Left forelimb (tissue), 1 donor: ENCODE measurements at places on chromosomes 12 and 14.

GRCh38 chr12:49198431-49199155, 9.7 kb upstream of the TUBA1A start:
- DNase-seq: no peak

DNA sequence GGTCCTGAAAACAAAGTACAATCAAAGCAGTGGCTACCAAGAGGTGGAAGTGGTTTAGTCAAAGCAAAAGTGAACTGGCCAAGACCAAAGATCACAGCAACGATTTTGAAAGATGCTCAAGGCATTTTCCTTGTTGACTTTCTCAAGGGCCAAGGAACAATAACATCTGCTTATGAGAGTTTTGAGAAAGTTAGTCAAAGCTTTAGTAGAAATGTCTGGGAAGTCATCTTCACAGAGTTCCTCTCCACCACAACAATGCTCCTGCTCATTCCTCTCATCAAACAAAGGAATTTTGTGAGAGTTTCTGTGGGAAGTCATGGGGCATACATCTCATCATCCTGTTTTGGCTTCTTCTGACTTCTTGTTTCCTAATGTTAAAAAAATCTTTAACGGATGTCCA, 80.1 kb downstream of the PLEKHA5 start:
- no peak for DNase-seq

DNA sequence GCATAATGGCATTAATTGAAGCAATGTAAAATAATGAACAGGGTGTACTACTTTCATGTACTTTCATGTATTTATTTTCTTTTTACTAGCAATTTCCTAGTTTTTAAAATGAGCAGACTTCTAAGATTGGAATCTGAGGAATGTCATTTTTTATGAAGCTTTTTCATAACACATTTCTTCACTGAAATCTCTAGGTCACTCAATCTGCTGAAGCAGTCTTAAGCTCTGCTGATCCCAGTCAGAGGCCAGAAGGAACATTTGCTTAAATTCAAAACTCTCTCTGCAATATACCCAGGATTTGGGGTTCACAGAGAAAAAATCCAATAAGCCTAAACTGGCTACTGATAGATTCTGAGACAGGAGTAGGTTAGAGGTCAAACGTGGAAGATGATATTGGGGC, 73.6 kb upstream of the CNTN1 start:
- DNase-seq: no peak

DNA sequence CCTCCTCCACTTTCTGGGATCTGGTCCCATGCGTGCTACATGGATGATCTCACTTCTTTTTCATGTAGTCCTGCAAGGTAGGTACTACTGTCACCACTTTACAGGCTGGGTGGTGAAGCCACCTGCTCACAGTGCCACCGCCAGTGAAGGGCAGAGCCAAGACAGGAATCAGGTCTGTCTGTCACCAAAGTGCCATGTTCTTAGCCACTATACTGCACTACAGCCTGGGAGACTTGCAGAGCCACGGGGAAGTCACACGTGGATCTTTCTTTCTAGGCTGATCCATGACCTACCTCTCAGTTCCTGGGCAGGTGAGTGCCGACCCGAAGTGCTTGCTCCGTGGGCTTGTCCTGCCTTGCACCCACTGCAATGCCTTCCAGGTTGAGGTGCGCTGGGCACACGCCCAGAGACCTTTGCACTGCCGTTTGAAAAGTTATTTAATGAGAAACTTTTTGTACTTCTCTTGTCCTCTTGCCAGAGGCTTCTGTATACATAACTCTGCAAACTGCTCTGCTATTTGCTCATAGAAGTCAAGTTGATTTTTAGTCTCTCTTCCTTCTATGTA, 19.7 kb upstream of the CLMN start:
- no peak for DNase-seq

- DNase-seq: no peak
Observed at GRCh38 chr12:24268663-24269186, 319.3 kb upstream of the SOX5 start.

DNA sequence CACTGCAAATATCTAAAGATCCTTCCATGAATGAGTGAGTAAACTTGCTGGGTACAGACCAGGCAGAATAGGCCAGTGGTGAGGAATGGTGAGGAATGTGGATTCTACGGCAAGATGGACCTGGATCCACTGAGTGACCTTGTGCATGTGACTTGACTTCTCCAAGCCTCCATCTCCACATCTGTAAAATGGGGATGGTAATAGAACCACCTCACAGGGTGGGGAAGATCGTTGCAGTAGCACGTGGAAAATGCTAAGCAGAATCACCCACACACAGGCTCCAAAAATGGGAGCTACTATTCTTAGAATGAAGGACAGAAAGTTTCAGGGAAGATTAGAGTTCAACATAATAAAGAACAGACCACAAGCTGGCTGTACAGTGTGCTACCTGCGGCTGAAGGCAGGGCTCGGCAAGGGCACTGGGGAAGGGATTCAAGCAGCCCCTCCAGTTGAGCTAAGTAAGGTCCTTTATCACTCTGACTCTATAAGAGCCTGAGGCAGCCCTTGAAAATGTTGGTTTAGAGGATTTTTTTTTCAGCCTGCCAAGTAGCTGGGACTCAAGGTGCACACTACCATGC, 47.5 kb downstream of the ACTN1 start:
- DNase-seq: no peak

DNA sequence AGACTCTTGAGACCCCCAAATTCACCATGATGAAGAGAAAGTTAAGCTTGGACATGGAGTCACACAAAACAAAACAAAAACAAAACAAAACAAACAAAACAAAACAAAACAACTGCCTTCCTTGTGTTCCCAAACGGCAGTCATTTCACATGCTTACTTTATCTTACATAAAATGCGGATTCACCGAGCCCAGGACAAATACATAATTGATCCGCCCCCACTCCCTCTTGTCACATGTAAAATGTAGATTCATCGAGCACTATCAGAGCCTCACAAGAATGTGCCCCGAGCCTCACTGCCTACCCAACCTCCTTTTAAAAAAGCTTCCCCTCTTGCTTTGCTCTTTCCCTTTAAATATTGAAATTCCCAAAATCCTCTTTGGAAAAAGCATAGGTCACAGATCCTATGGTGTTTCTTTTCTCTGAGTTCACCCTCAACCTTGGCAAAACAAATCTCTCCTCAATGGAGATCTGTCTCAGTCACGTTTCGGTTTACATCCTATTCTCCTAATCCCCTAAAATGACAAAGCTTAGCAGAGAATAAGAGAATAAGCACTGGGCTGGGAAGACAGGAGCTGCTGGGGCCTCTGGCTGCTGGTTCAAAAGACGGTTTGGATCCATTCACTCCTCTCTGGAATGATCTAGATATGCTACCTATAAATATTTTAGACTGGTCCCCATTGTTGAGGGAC, 83.7 kb downstream of the NINJ2 start:
- DNase-seq: no peak

- no peak for DNase-seq
Observed at GRCh38 chr12:54282949-54283593, 2.5 kb downstream of the HNRNPA1 start.

DNA sequence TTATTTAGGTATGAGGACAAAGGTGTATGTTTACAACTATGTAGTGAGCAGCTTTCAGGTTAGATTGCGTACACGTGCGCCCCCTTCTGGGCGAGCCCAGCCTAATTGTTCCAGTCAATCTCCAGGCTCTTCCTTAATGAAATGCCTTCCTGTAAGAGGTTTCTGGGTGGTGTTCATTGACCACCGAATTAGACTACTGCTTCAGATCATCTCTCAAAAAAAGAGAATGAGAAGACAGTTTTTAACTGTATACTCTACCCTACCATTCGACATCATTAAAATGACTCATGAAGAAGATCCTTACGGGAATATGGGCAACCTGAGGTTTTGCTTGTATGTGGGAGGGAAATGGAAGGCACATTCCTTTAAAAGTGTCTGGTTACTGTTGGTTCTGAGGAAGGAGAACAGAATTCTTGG, 2.1 kb downstream of the LUM start:
- peak; percentile 82 for DNase-seq

DNA sequence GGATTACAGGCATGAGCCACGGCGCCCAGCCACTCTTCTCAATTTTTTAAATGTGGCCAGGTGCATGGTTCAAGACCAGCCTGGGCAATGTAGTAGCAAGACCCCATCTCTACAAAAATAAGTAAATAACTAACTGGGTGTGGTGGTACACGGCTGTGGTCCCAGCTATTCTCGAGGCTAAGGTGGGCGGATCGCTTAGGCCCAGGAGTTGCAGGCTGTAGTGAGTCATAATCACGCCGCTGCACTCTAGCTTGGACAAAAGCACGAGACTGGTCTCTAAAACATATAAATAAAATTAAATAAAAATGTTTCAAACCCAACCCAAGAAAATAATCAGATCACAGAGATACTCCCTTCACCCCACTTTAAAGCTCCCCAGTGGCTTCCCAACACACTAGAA, 8.9 kb downstream of the KDM2B start:
- DNase-seq: no peak

DNA sequence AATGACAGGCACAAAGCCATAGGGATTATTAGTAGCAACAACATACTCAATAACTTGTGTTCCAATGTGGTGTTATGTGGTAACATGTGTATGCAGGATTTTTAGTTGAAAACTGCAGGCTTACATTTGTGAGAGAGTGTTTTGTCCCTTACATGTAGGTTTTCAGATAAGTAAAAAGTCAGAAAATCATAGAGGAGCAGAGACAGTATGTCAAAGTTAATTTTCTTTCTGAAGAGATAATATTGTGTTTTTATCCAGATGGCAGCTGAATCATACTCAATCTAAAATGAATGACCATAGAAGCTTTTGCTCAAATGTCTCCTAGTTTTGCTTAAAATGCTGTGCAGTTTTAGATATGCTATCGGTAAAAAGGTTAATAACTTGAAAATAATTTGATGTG, 277.0 kb downstream of the TRHDE start:
- DNase-seq: no peak

DNA sequence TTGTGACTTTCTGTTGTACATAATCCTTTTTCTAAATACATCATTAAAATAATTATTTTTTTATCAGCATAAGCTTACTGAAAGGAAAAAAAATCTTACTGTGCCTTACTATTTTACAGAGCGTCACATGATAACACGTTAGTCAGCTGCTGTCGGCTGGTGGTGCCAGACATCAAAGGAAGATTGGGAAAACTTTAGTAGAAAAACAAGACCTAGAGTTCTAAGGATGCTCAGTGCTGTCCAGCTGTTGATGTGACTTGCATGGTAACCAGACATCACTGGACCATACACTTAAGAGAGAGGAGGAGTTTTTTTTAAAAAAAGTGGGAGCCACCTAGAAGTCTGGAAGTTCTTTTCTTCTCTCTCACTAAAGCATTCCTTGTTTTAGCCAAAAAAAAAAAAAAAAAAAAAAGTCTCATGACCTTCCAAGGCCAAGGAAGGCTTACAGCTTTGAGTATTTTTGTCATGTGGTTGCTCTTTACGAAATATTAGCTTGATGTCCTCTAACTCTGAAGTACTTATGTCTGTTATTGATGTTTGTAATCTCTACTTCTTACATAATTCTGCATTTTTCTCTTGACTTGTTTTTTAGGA, 4.5 kb downstream of the RASSF8 start:
- no peak for DNase-seq

GRCh38 chr14:92563359-92563758, 49.8 kb downstream of the RIN3 start:
- no peak for DNase-seq

DNA sequence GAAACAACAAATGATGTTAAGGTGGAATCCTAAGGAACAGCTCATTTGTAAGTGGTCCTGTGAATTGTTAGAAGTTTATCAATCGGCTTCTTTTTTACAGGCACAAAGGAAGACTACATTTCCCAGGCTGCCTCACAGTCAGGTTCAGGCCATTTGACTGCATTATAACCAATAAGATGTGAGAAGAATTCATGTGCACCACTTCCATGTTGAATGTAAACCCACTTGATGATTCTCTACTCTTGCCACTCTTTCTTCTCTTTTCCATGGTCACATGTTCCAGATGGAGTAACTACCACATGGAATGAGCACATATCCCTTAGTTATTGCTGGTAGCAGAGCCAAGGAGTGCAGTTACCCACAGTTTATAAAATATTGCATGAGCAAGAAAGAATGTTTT, 67.1 kb upstream of the GZMB start:
- DNase-seq: no peak

- DNase-seq: no peak
Observed at GRCh38 chr12:81294325-81295190, 216.7 kb downstream of the ACSS3 start.

- DNase-seq: no peak
Observed at GRCh38 chr12:54593725-54594124, 5.3 kb upstream of the PPP1R1A start.

DNA sequence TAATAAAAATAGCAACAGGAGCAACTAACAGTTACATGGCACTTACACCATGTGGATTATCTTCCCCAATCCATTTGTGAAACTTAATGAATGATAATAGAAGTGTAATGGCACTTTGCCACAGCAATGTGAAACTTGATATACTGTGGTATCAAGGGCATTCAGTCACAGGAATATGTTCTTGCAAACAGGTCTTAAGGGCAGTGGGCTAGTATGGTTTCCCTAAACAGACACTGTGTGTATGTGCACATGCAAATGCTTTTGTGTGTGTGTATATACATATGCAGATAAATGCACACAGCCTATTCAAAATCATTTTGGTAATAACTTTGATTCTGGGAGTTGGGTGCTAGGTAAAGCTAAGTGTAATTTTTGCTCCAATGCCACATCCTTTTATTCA, 26.2 kb upstream of the ARHGAP5 start:
- DNase-seq: no peak

DNA sequence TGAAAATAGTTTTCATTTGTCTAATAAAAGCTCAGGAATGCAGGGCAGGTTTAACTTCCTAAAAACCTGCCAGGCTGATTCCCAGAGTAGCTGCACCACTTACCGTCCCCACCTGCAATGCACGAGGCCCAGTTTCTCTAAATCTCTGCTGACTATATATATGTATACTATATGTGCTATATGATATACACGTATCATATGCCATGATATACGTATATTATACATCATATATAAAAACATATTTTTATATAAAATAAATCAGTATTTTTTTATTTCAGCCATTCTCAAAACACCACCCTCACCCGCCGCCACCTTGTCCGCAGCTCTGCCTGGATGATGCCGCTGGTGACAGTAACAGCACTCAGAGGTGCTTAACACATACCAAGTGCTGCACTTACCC, 2.3 kb downstream of the ANKLE2 start:
- no peak for DNase-seq

- DNase-seq: no peak
Observed at GRCh38 chr14:30573226-30573814, 14.4 kb downstream of the G2E3 start.

DNA sequence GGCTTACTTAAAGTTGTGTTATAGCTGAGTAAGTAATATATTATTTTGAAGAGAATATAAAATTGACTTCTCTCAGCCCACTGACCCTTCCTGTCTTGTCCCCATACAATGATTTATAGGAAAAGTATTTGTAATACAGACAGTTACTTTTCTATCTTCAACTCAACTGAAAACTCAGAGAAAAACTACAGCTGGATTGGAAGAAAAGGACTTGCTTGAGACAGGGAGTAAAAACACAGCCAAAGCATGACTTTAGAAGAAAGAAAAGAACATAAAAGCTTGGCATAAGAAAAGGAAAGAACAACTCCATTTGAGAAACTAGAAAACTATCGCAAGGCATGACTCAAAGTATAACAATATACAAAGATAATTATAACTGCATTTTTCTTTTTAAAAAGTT, 57.5 kb downstream of the MSRB3 start:
- DNase-seq: no peak

GRCh38 chr12:104583301-104583700, 126.6 kb downstream of the CHST11 start:
- DNase-seq: no peak
